ENCODE measurements at places on chromosomes 16 and 17.

DNA sequence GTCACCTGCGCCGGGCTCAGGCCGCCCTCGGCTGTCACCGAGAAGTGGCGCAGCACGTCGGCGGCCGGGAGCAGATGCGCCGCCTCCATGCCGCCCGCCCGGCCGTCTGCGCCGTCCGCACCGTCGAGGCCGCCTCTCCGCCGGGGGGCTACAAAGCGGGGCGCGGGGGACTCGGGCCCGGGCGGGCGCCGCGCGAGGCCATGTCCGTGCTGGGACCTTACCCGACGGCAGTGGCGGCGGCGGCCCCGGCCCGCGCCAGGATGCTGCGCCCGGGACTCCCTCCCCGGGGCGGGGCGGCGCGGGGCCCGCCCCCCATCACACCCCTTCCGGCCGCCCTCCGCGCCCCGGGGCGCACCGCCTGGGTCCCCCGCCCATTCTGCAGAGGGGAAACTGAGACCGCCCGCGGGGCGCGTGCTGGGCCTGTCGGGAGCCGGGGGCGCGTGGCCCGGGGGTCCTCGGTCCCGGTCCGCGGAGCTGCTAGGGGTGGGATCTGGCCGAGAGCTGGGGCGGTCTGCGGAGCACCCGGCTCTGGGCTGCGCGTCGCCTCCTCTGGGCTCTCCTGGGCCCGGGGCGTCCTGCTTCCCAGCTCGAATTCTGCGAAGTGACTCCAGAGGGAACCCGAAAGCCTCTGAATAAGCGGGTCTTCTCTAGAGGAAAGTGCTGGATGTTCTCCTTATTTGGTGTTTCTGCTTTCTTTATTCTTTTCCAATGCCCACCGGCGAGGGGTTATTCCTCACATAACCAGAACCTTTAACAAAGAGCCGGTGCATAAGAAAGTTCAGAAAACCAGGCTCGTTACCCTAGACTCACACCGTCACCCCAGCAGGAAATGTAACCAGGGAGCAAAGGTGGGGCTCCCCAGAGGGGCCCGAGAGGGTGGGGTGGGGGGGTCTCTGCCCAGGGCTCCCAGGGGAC, at the start of gene ATP2A3:
Gene ATP2A3 (minus strand): TSS at position 235 of the 915 bp plus-strand sequence. CDS start 146 bp downstream, at position 89.
- DNase-seq = peak; percentile 40

- DNase-seq = no peak
Observed at GRCh38 chr17:74231928-74232907, 18.8 kb downstream of the TTYH2 start.

DNA sequence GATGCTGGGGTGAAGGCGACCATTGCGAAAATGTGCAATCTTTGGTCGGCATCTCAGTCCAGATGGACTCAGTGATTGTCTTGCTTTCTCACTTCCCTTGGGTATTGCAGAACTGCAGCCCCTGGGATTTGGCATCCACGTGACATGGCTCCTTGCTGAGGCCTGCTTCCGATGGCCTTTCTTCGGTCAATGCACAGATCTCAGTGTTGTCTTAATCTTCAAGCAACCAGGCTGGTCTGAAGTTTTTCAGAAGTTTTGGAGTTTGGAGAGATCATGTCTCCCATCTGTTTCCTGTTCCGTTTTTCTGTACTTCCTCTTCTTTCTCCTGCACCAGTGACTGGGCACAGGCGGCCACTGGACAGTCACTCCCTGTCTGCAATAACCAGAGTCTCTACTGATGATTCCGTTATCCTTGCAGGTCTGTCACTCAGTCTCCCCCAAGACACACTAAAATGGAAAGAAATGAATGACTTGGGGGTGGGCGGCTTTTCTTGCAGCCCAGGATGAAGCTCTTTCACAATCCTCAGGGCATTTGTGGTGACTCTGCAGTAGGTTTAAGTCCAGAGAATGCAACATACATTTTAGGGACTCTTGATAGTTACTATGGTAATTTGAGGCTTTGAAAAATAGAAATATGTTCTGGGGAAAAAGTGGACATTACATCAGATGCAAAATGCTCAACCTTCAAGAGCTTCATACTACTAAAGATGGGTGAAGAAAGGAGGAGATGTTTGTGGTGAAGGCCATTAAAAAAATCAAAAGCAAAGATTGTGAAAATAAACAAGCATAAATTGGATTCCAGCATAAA, 106.3 kb upstream of the ZFHX3 start:
- DNase-seq = no peak

- DNase-seq = no peak
Observed at GRCh38 chr17:48211011-48211410, 103.4 kb downstream of the SNX11 start.

GRCh38 chr17:50207792-50208567, 6.5 kb upstream of the COL1A1 start:
- no peak for DNase-seq

DNA sequence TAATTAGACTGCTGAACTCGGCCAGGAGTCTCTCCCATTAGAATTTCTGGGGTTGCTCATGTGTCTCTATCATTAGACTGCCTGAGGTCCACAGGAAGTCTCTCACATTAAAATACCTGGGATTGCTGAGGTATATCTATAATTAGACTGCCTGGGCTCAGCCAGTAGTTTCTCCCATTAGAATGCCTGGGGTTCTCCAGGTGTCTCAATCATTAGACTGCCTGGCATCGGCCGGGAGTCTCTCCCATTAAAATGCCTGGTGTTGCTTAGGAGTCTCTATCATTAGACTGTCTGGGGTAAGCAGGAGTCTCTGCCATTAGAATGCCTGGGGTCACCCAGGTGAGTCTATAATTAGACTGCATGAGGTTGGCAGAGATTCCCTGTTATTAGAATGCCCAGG, 2233.4 kb downstream of the TP53TG3F start:
- DNase-seq = no peak

DNA sequence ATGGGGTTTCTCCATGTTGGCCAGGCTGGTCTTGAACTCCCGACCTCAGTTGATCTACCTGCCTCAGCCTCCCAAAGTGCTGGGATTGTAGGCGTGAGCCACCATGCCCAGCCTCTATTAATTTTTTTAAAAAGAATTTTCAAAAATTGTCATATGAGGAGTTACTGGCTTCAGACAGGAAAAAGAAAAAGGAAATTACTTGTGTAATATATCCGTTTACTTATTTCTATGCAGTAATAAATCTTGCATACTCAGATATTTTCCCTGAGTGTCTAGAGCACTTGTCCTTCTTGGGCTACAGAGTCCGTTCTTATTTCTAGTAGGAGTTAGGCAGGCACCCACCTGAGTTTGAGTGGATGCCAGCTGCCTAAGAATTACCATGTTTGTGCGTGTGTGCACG, 85.8 kb downstream of the VMP1 start:
- no peak for DNase-seq

DNA sequence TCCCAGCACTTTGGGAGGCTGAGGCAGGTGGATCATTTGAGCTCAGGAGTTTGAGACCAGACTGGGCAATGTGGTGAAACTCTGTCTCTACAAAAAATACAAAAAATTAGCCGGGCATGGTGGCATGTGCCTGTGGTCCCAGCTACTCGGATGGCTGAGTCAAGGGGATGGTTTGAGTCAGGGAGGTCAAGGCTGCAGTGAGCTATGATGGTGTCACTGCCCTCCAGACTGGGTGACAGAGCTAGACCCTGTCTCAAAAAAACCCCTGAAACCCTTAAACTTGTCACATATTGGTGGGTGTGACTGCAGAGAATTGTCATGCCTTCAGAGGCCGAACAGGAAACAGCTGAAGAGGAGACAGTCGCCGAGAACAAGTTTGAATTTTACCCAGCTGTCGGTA, 13.4 kb downstream of the RPTOR start:
- no peak for DNase-seq

DNA sequence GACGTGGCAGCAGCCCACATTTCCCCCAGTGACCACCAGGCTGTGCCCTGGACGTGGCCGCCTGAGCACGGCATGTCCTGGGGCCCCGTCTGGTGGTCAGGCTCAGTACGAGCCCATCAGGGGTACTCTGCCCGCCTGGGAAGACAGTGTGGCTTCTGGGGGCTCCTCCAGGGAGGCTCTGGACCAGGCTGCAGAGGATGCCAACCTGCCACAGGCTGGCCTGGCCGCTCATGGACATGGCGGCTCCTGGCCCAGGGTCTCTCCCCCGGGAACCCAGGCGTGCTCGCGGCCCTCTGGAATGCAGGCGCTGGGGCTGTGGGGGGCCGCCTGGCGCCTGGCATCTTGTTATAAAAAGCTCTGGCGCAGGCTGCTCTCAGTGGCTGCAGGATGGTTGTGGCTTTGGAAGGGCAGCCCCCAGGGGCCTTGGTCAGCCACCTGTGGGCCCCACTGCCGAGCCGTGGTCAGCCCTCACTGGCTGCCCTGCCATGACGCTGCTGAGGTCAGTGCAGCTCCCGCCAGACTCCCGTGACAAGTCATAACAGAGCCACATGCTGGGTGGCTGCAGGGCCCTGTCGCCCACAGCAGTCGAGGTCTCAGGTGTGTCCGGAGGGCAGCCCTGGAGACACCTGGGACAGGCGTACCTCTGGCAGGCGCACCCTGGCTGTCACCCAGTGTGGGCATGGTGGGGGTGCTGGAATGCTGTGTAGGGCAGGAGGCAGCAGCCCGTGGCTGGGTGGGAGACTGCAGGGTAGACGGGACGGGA, 15.0 kb downstream of the CENPX start:
- DNase-seq = no peak

GRCh38 chr17:60766778-60767190, 89.1 kb downstream of the BCAS3 start:
- DNase-seq = no peak

DNA sequence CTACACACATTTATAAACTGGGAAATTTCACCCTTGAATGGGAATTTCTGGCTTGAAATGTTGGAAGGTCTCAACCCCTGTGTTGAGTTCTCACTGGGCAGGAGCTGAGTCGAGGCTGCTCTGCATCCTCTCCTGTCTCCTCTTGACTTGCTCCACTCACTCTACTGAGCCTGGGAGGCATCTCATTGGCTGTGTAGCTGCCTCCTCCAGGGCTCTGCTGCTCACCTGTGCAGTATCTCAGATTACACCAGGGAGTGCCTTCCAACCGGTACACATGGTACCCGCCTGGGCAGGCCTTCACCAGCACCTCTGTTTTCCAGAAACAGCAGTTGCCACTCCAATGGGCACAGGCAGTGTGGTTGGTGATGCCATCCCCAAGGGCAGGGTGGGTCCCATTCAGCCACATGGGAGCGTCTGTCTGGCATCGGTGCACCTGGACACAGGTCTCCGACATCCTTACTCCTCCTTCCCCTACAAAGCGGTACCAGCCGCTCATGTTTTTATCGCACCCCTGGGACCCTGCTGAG, 3.7 kb downstream of the GP2 start:
- DNase-seq = no peak

DNA sequence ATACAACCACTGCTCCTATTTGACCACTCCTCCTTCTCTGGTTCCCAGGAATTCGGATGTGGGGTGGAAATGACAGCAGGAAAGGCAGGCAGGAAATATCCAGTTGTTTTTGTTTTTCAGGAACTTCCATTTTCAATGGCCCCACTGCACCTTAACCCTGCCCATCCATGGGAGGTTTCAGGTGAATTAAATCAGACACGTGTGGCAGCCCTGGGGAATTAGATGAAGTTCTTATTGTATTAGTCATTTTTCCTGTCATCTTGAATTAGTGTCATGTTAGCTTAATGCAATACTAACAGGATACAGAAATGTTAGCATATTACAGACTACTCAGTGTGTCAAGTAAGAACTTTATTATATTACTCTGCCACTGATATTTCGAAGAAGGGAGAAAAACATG, 146.4 kb downstream of the CHD9NB start:
- no peak for DNase-seq

DNA sequence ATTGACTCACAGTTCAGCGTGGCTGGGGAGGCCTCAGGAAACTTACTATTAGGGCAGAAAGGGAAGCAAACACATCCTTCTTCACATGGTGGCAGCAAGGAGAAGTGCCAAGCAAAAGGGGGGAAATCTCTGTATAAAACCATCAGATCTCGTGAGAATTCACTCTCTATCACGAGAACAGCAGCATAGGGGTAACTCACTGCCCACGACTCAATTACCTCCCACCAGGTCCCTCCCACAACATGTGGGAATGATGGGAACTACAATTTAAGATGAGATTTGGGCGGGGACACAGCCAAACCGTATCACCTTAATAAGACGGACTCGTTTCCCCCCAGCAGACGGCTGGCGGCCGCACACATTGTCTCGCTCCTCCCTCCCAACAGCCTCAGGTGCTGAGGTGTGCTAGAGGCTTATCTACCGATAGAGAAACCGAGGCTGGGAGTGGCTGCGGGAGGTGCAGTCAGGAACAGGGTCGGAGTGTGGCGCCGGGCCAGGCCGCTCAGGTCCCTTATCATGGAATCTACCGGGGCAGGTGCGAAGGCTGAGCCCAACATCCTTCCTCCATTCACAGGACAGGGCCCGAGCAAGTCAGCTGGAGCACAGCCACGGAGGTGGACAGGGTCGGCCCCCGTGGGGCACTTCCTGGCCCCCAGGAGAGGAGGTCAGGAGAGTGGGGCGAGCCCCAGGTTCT, 4.9 kb upstream of the ZG16B start:
- DNase-seq = no peak

GRCh38 chr17:2090804-2091534, 36.1 kb downstream of the HIC1 start:
- DNase-seq = no peak

DNA sequence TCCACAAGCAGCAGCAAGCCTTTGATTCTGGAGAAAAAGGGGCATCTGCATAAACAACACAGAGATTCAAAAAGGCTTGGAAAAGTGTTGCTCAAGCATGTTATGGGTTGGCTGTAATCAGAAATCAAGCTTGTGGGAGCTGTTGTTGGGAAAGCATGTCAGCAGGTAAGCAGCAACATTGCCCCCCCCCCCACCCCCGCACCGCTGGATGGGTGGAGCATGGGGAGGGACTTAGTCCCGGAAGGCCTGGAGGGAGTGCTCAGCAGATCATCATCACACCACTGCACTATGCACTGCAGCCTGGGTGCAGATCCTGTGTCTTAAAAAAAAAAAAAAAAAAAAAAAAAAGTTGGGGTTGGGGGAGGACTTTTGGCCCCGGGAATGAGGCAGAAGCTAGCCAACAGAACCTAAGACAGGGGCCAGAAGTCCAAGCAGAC, 16.8 kb upstream of the AKAP1 start:
- DNase-seq = no peak

- DNase-seq = no peak
Observed at GRCh38 chr16:6016530-6017184, 919.1 kb upstream of the EEF2KMT start.

DNA sequence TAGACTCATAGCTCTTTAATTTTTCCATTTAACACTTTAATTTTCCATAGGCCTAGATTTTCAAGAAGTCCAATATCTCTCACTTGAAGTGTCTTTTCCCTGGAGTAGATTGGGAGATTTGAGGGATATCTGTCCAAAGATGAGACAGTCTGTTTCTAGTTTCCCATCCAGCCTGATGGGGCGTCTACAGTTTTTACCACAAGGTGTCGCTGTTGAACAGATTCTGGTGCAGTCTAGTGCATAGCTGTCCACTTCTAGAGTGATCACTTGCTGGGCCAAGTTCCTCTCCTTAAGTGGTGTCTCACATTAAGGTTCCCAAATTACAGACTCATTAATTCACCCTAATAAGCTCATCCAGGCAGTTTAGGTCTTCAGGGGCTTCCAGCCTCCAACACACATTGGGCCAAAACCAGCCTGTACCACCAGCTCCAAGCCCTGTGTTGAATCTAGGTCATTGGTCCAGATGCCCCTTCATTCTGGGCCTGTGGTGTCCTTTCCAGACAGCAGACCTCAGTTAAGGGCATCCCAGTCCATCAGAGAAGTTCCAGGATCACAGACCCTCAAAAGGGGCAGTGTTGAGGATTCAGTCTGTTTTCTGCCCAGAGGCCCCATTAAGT, 9.4 kb downstream of the SNX20 start:
- peak; percentile 54 for DNase-seq

GRCh38 chr17:1742371-1743087, at the start of gene SERPINF2:
SERPINF2 (plus strand) TSS chr17:1742871; CDS start chr17:1744996, 2,125 bp downstream.
- no peak for DNase-seq

All from activated CD4-positive, alpha-beta T cell treated with anti-CD3 and anti-CD28 coated beads, Interleukin-2, amount 50 U/mL, for 24 hours (primary cell).